ENCODE measurements at places on chromosomes 5 and 9.

DNA sequence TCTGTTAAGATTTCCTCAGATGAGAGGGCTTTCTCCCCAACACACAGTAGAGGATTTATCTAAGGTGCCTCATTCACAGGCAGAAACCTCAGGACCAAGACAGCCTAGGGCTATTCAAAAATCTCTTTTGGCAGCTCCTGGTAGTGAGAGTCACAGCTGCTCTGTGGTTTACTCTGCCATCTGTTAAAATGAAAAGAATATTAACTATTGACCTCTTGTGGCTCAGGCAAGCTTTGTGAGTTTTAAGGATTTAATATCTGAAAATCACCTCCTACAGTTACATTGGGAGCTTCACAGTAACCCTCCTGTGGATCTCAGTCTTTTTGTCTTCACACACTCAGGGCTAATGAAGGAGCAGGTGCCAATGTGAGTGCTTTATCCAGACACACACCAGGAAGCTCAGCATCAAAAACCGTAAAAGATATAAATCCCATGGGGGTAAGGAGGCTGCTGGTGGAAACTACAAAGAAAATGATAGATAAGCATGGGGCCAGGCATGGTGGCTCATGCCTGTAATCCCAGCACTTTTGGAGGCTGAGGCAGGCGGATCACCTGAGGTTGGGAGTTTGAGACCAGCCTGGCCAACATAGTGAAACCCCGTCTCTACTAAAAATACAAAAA lies 29.7 kb downstream of the PPP1R2B start:
- no peak for DNase-seq

DNA sequence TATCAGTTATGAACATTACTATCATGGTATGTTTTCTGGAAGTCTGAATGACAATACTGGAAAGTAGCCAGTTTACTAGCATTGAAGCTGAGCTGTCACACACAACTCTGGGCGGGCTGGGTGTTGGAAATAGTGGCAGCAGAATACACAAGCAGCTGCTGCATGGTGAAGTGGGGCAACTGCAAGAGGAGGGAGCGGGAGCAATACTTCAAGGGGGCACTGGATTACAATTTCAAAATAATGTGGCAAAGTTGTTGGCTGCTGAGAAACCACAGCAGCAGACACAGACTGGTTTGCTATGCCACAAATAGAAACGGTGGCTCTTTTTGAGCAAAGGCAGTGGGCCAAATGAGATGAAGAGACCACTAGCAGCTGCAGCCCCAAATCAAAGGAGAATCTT lies 350.2 kb downstream of the KIAA0825 start:
- DNase-seq, result no peak

DNA sequence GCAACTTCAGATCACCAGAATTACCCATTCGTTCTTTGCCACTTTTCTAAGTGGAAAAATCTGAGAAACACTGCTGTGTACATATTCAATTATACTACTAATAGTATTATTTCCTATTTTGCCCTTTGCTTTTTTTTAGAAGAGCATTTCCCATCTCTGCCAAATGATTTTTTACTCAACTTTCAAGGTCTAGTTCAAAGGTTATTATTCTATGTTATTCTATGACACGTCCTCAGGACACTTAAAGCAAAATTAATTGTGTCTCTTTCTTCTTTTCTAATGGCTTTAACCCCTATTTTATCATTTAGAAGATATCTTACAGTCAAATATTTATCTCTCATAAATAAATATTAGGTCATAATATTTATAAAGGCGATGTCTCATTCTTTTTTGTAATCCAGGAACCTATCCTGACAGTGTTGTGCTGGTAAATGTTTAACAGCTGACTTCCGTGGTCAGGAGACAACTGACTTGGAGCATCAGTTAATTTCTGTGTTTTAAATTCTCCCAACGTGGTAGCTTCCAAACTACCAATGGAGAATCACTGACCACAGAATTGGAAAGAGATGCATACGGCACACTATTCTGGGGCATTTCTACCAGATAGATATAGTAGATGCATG lies 375.2 kb downstream of the ARRDC3 start:
- no peak for DNase-seq

GRCh38 chr9:21505425-21506179 lies 23.5 kb upstream of the IFNE start:
- no peak for DNase-seq

DNA sequence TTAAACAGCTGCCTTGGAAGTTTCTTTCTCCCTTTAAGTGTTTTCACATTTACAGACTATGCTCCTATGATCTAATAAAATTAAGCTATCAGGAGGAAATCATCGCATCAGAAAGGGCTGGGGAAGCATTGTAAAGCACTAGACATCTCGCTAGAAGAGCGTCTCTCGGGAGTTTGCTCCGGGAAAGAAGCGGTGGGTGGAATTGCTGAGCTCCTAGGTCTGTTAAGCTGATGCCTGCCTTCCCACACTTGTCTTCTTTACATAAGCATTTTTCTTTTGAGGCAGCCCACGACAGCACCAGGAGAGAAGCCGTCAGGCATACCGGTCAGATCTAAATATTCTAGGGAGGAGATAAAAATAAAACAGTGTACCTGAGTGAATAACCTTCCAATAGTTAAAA lies 541.7 kb upstream of the TUSC1 start:
- no peak for DNase-seq

GRCh38 chr5:181221105-181221791 lies 1.8 kb upstream of the TRIM41 start:
- no peak for DNase-seq

GRCh38 chr9:77735494-77735893 lies 87.4 kb upstream of the GNA14 start:
- no peak for DNase-seq

DNA sequence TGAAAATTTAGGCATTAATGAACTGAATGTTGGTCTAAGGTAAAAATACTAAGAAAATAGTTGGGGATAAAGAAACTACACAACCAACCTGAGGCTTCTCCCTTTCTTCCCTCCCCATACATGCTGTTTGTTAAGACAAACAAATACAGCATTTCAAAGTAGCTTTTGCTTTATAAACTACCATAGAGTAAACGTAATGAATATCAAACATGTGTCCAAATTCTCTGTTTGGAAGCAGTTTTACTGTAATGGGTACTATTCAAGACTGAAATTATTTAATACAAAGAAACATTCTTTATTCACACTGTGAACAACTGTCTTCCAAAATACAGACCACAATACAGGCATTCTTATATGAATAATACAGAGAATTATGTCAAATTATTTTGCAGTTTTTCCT lies 52.0 kb downstream of the SLC44A1 start:
- DNase-seq, result no peak

DNA sequence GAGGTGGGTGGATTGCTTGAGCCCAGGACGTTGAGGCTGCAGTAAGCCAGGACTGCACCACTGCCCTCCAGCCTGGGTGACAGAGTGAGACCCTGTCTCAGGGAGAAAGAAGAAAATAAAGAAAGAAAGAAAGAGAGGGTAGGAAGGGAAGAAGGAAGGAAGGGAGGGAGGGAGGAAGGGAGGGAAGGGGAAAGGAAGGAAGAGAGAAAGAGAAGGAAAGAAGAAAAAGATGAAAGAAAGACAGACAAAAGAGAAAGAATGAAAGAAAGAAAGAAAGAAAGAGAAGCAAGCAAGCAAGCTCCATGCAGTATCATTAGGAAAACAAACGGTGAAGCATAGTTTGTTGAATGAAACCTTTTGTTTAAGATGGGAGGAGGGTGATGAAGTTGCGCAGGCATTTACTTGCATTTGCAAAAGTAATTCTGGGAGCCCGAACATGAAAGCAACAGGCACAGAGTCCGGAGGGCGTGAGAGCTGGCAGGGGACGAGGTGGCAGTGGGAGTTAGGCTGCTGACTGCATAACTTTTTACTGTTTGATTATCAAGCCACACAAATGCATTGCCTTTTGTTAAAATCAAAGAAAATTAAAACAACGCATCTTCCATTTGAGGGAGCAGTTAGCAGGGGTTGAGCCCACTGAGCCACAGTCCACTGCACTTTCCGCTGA lies 26.0 kb upstream of the CEP72 start:
- DNase-seq, result no peak

DNA sequence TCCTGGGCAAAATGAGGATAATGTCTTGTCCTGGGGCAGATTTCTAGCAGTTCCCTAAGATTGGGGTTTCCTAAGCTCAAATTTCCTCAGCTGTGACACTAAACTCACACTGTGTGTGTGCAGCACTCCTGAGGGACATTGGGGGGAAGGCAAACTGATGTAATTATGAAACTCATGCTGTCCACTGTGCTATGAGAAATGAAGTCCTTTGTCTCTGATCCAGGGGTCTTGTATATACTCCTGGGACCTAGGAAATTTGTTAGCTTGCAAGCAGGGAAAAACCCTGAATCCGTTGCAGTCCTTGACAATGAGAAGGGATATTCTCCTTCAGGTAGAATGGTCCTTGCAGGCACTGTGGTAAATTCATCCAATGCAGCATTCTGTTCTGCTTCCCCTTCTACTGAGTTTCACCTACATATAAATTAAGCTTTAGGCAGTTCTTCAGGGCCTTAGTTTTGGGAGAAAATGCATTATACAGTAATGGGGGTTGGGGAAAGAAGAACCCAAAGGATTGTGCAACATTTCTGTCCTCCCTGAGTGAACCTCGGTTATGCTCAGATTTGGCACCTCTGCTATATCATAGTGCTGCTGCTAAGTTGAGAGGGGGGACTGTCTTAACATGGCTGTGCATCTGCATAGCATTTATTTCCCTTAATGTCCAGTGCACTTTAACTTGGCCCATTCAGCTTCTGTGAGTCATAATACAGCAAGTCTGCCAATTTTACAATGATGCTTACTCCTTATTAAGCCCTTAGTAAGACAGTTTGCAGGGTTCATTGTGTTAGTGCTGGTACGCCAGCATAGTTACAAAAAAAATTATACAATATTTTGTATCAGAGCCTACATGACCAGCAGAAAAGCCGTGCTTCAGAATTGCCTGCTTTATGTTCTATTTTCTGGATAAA lies 80.2 kb downstream of the PJA2 start:
- DNase-seq, result no peak

- DNase-seq, result peak; percentile 74
Observed at GRCh38 chr9:69173891-69174615, at the start of gene TJP2. Gene TJP2 (plus strand): TSS chr9:69174277. CDS start chr9:69174373, 96 bp downstream.

DNA sequence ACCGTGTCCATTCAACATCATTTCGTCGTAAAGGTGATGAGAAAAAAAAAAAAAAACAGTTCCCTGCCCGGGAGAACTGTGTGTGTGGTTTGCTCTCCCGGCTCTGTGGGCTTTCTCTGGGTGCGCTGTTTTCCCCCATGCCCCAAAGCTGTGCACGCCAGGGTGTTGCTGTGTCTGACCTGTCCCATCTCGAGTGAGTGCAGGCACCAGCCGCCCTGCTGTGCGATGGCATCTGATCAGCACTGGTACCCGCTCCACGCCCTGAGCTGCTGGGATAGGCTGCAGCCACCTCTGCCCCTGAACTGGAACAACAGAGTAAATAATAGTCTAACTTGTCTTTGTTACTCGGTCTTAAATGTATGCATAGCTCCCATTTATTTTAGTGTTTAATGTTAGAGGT lies 33.3 kb downstream of the CEP72 start:
- no peak for DNase-seq

- no peak for DNase-seq
Observed at GRCh38 chr9:99385215-99385614, 163.1 kb downstream of the SEC61B start.

Data from hematopoietic multipotent progenitor cell treated with erythropoietin and hydrocortisone succinate and interleukin-3 and kit ligand, for 8 days (in vitro differentiated cells).